ENCODE measurements at places on chromosomes 16 and 17. TPM values are rescaled to one million over a fixed set of nuclear protein-coding genes. Genes with fewer than 3 reads are reported as not detected.

- no peak for DNase-seq
These were observed 6.8 kb downstream of the CDK10 start for GRCh38 chr16:89693289-89693731.

GPRC5C gene
- 93.3 TPM for total RNA-seq

HAP1 gene
- 0.76 TPM for total RNA-seq

- no peak for DNase-seq
These were observed 670 bp downstream of the TNFSF12 start for GRCh38 chr17:7549401-7550055.

GRCh38 chr16:88378401-88378800, 4.4 kb upstream of the ZNF469 start:
- DNase-seq = peak; percentile 13

DNA sequence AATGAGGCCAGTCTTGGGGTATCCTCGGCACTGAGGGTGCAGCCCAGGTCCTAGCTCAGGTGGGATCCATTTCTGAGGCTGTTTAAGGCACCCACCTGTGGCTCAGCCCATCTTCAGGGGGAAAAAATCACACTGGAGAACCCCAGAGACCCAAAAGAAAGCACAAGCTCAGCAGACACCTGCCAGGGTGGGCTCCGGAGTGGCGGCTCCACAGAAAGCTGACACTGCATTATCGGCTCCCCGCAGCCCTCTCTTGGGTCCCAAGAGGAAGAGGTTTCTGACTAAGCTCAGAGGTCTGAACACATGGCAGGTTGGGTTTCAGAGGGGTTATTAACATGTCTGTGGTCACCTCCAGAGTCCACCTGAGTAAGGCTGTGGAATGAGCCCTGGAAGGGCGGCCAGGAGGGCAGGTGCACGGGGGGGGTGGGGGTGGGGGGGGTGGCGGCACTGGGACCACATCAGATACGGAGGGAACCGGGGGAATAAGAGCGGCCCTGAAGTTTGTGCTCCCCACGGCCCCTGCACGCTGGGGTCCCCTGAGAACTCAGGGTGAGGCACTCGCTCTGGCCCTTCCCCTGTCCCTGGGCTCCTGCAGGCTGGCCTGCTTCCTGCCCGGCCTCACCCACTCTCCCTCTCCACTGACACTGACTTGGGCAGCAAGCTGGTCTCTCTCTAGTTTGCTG, 79.5 kb downstream of the TIMM22 start:
- DNase-seq = no peak

BRICD5 gene
- 30.2 TPM for total RNA-seq

DNA sequence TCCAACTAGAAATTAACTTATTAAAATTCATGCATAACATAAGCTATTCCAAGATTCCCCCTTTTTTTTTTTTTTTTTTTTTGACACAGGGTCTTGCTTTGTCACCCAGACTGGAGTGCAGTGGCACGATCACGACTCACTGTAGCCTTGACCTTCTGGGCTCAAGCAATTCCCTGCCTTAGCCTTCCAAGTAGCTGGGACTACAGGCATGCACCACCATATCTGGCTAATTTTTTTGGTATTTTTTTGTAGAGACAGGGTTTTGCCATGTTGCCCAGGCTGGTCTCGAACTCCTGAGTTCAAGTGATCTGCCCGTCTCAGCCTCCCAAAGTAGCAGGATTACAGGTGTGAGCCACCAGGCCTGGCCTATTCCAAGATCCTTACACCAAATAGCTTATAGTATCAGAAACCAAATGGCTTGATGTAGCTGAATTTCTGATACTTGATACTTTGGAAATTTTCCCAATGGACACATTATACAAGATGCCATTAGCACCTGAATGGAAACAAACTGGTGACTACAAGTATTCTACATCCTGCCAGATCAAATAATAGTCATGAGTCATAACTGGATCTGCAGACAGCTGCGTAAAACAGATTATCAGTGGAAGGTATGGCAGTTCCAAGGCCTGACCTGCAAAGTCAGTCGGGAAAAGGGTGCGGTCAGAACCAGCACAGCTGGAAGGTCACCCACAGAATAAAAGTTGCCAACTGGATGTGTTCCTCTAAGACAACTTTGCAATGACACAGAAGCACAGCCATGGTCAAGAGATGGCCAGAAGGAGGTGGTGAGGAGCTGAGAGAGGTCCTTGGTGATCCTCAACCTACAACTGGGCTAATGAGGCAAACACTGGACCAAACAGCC, 14.5 kb downstream of the TUBG1 start:
- no peak for DNase-seq

DNA sequence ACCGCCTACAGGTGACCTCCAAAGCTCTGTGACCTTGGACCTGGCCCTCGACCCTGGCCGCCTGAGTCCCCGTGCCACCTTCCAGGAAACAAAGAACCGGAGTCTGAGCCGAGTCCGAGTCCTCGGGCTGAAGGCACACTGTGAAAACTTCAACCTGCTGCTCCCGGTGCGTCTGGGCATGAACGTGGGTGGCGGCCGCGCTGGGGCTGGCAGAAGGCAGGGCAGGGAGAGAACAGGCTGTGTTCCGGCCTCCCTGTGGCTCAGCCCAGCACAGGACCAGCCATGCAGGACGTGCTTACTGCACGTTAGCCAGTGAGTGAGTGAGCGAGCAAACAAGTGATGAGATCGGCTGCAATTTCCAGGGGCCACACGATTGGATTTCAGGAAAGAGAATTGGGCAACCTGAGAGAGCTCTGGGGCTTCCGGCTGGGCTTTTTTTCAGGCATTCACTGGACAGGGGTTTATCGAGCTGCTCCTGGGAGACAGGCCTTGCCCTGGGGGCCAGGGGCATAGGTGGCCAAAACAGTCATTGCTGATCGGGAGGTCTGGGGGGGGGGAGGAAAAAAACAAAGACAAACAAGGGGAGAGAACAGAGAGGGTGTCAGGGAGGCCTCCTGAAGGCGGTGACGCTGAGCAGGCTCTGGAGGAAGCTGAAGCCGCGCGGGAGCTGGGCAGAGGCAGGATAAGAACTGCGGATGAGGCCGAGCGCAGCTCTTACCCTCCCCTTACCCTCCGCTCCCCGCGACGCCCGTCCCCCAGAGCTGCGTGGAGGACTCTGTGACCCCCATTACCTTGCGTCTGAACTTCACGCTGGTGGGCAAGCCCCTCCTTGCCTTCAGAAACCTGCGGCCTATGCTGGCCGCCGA, 16.9 kb downstream of the ITGAX start:
- DNase-seq = no peak

DNA sequence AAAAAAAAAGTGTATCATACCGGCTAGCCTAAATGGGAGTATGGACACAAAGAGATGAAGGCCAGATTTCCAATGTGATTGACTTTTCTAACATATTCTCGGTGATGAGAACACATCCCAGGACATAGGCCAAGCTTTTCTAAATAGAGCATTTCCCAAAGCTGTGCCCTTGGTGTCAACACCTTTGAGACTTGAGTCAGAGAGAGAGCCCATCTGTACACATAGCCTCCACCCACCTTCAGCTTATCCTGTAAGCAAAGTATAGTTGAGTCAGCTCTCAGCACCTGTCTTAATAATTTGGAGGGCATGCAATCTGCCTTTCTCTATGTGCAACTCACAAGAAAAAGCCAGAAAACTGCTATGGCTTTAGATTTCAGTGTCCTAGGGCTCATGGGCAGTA, 42.7 kb downstream of the SOX9 start:
- DNase-seq = no peak

GRCh38 chr17:7820231-7820630, 13.8 kb upstream of the KDM6B start:
- DNase-seq = no peak

DNA sequence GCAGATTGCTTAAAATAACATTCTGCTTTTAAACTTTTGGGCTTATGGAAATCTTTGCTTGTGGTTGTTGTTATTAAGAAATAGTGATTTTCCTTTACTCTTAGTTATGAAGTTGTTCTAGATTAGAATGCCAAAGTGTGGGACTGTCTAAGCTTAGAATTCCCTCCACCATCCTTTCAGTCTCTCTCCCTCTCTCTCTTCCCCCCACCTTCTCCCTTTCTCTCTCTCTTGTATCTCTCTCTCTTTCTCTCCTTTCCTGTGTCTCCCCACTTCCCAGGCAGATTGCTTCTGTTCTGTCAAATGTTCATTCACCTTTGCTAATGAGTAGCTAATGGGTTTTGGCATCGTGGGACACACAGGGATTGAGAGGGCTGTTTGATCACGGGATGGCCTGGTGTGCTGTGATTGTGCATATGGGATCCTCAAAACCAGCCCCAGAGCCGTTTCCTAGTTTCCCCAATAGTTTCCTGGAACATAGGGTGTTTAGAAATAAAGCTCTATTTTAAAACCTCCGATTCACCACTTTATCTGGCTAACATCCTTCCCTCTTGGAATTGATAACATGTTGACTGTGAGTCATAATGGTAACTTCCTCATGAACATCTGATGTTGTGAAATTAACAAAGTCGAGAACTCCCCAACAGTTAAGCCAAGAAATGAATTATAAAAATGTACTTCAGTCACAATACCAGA, 502.6 kb downstream of the TMEM114 start:
- DNase-seq = no peak
